Cardiac fibroblast (primary cell): ENCODE measurements at places on chromosomes 1 and 21.
A peak's percentile ranks its signal among the peaks of the same experiment; 100 is the strongest.

GRCh38 chr1:16420424-16421118 is 16.7 kb downstream of the SPATA21 start:
- no peak for DNase-seq

GRCh38 chr1:160078512-160079195 is 2.7 kb upstream of the KCNJ9 start:
- peak; percentile 32 for DNase-seq

- DNase-seq: peak; percentile 1
These were observed 571 bp downstream of the WDR3 start for GRCh38 chr1:117930173-117930447.

DNA sequence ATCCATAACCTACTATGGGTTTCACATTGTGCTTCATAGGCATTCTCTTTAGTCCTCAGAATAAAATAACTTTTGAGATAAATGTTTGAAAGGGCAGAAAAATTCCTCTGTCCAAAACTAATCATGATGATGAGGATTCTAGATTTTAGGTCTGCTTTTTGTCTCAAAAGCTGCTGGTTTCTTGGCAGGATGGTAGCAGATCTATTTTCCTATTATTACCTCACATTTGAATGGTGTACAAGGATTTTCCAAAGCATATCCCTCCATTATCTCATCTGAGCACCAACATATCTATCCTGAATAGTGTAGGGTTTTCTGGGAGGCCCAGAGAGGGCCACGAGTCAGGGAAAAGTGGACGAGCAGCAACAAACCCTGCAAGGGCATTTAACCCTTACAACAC is 201.9 kb downstream of the PLPP3 start:
- no peak for DNase-seq

DNA sequence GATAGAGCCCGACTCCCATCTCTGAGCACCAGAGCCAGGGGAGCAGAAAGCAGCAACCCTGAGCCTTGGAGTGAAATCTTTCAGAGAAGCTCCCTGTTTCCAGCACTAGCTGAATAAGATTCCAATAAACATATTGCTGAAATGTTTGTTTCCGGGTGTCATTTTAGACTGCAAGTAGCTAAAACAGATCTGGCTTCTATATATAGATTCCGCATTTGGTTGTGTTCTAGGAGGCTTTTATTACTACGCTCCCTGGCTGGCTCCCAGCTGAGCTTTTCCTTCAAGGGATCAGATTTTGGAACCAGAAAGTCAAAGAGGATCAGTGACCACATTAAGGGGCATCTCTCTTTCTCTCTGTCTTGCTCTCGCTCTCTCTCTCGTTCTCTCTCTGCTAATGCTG is 88.2 kb downstream of the PAPPA2 start:
- DNase-seq: no peak

GRCh38 chr1:10631121-10631810 is 156.5 kb downstream of the PEX14 start:
- no peak for DNase-seq

DNA sequence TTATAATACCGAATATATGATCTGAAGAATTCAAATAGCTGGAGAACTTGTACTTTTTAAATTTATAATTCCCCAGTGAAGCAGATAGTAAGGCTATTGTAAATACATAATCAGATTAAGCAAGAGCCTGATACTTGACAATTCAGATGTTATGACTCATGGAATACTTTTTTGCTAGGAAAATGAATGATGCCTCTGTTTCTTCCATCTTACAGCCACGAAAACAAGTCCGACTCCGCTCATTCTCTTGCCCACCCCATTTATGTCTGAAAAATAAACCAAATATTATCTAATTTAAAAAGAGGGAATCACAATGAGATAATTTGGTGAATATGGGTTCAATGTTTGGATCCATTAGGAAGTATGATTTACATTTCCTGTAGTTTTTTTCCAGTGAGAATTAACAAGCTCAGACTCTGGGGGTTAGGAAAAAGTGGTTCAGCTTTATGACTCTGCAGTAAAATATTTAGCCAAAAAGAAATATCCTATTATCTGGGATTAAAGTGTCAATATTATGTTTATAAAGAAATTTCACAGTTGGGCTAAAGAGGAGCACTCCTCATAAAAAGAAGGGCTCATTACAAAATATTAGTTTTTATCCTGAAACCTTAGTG is 50.4 kb upstream of the DAB1 start:
- DNase-seq: peak; percentile 23

- DNase-seq: no peak
These were observed 1.3 kb downstream of the USP24 start for GRCh38 chr1:55213885-55214211.

- DNase-seq: peak; percentile 21
These were observed 38.5 kb upstream of the PGBD5 start for GRCh38 chr1:230464671-230465070.

GRCh38 chr1:210332719-210333398 is 4.2 kb downstream of the HHAT start:
- peak; percentile 9 for DNase-seq

- no peak for DNase-seq
These were observed 3.0 kb upstream of the MACO1 start for GRCh38 chr1:25427696-25428095.

GRCh38 chr1:246005067-246005466 is 502.0 kb downstream of the SMYD3 start:
- DNase-seq: peak; percentile 96

DNA sequence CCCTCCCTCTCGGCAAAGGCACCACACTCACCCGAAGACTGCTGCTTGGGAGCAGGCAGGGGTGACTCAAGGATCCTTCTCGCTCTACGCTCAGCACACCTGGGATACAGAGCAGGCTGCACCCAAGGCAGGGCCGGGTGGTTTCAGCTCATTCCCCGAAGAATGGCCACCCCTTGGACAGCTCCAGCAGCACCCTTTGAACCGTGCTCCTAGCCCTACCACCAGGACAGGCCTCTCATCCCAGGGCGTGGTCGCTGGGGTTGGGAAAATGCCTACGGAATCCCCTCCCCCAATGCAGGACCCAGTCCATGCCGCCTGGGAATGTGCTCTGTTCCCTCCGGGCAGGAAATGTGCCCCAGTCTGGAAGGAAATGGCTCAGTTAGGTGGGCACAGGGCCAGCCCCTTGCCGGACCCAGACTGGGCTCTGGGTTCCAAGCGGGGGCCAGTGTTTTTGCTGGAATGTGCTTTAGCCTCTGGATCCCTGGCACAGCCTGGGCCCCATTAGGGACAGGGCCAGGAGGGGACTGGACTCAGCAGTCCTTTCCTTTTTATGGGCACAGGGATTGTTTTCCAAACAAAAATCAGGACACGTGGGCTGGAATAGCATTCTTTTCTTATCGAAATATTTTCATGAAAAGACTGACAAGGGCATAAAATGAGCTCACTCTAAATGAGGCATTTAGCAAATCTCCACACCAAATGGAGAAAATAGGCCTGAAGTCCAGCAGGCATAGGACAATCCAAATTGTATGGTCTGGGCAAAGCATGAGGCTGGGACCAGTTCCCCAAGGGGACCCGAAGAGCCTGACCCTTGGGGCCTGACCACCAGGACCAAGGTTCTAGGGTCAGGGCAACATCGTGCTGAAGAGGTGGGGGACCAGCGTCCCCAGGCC is 7.3 kb downstream of the TMEM82 start:
- DNase-seq: peak; percentile 32

DNA sequence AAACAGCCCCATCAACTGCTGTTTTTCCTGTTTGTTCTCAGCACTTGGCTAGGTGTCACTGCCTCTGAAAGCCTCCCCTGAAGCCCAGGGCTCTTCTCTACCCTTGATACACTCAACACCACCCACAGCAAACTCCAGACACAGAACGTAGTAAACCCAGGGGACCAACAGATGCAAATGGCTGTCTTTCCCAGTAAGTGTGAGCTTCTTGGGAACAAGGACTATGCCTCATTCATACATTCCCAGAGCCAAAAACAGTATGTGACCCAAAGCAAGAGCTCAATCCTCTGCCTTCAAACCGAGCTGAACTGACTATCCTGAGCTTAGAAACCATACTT is 4.4 kb downstream of the LBR start:
- no peak for DNase-seq

DNA sequence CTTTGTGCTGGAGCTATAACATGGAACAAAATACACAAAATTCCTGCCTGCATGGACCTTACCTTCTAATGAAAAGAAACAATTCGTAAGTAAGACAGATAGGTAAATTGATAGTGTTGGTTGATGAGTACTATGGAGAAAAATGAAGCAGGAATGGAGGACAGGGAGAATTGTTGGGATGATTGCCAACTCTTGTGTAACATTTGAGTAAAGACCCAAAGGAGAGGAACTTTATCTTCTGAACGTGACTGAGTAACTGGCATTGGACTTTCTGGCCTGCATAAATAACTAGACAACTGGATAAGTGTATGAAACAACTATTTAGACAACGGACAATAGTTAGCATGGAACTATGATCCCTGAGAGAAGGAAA is 6.8 kb upstream of the EFCAB14 start:
- DNase-seq: peak; percentile 67

DNA sequence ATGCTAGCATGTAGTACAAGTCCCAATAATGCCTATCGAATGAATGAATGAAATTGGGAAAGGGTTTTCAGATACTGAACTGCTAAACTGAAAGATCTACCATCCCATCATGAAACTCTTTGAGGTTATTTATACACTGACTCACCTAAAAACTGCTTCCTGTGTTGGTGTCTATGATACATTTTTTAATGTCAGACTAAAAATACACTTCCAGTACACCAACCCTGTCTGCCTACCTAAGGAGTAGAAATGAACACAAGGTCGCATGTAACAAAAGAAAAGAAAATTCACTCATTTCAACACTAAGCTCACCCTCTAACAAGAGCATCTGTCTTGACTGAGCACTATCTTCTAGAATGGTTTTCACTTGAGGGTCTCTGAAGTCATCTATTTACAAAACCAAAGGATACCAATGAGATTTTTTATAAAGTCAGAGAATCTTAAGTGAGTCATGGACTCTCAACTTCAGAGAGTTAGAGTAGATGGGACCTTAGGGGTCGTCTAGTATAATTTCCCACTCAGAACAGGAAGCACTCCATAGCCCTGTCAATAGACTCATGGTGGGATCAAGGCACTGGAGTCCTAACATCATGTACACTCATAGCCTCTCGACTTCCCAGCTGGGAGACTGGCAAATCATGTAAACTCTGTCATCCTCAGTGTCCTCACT is 53.4 kb downstream of the WLS start:
- DNase-seq: no peak

- DNase-seq: no peak
These were observed 39.0 kb downstream of the SMYD2 start for GRCh38 chr1:214319938-214320337.

DNA sequence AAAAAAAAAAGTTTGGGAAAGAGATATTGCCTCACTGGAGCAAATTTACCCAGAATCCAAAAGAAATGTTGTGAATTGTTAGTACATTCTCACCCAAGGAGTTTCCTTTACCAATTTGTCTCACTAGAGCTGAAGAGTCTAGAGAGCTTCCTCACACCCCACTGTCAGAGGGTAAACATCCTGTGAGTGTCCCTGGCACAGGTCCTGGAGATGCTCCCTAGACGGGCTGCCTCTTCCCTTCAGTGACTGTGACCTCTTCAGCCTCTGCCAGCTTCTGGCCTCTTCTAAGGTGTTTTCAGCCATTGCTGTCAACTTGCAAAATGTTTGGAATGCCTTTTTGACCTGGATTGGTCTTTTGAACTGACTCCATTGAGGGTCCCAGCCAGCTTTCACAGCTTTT is 159.4 kb downstream of the DHRS3 start:
- DNase-seq: no peak

- DNase-seq: no peak
These were observed 242.4 kb downstream of the PLPP3 start for GRCh38 chr1:56336982-56337381.

- peak; percentile 76 for DNase-seq
These were observed 92.1 kb upstream of the CD53 start for GRCh38 chr1:110780600-110781484.

DNA sequence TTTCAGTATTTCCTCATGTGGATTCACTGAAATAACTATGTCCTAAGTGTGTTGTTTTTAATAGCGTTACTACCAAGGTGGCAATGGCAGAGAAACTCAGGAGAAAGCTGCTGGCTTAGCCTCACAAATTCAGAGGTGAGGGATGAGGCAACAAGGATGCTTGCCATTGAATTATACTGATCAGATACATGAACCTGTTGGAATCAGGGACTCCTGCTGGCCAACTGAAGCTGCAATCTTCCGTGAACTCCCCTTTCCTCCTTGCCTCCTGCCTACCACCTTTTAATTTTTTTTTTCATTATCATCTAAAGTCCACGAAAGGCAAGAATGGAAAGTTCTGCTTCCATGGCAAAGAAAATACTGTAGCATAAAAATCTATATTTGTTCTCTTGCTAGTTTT is 254.7 kb downstream of the NFIA start:
- DNase-seq: peak; percentile 37

GRCh38 chr1:64234714-64235113 is 31.3 kb downstream of the UBE2U start:
- no peak for DNase-seq

- DNase-seq: peak; percentile 16
These were observed 4.9 kb downstream of the PTPN7 start for GRCh38 chr1:202155478-202156021.

GRCh38 chr1:71080230-71080738 is 551 bp downstream of the ZRANB2 start:
- peak; percentile 30 for DNase-seq

- DNase-seq: peak; percentile 48
These were observed 144.3 kb upstream of the C1orf21 start for GRCh38 chr1:184242507-184242943.

DNA sequence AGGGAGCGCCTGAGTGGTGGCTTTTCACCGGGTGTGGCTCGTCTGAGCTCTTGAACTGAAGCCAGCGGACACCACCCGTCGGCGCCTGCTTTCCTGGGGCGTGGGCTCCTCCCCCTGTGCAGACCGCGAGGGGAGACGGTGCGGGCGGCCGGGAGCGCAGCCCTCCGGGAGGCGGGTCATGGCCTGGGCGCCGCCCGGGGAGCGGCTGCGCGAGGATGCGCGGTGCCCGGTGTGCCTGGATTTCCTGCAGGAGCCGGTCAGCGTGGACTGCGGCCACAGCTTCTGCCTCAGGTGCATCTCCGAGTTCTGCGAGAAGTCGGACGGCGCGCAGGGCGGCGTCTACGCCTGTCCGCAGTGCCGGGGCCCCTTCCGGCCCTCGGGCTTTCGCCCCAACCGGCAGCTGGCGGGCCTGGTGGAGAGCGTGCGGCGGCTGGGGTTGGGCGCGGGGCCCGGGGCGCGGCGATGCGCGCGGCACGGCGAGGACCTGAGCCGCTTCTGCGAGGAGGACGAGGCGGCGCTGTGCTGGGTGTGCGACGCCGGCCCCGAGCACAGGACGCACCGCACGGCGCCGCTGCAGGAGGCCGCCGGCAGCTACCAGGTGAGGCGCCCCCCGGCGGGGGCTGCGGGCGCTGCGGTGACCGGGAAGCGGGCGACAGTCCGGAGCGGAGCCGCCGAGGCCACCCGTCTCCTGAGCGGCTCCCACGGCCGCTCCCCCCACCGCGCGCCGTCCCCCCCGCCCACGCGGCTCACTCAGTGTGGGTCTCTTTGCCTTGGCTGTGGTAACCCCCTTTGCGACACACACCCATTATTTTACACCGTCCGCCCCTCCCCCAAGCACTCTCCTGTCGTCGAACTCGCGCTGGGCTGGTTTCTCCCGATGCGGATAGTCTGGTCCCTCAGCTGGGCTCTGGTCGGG is at the start of gene TRIM58:
TRIM58 (plus strand) TSS at position 119 of the 916 bp plus-strand sequence; CDS start at position 179, 60 bp downstream.
- peak; percentile 46 for DNase-seq

GRCh38 chr21:36038701-36039497 is 21.4 kb downstream of the SETD4 start:
- no peak for DNase-seq

- DNase-seq: no peak
These were observed 88.6 kb downstream of the NEK7 start for GRCh38 chr1:198245379-198245778.
